ENCODE measurements at places on chromosomes 2 and 18. TPM values are rescaled to one million over a fixed set of nuclear protein-coding genes. Genes with fewer than 3 reads are reported as not detected.

KCNIP3 gene
- total RNA-seq, result 3.8 TPM

DNA sequence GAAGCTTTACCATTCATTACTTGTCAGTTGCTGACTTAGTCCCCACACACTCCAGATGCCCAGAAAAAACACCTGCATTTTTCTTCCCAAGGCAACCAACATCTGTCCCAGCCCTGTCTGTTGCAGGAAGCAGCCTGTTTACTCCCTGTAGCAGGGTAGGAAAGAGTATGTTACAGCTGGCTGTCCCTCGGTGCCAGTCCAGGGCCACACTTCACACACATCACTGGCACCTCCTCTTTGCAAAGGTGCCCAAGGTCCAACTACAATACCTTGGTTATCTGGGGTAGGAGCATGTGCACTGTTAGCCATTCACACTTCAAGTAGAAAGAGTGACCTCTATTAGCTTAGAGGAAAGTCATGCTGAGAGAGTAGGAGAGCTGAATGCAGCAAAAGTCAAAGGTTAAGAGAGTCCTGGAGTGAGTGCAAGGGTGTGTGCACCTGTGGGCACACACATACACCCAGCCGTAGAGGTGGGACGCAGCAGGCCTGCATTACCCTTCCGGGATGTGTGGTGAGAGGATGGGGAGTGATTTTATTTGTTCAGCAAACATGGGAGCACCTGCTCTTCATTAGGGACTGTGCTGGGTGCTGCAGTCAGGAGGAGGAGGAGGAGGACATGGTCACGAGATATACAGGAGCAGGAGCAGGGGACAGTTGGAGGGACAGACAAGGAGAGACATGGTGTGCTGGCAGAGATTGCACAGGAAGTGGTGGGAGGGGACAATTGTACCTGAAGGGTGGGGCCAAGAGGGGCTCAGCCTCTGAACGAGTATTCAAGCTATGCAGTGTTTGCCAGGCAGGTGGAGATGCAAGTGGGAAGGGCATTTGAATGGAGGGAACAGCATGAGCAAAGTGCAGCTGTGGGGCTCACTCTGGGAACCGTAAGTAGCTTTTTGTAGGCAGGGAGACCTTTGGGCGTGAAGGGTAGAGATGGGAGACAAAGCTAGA lies 69.8 kb downstream of the TSN start:
- no peak for DNase-seq

DNA sequence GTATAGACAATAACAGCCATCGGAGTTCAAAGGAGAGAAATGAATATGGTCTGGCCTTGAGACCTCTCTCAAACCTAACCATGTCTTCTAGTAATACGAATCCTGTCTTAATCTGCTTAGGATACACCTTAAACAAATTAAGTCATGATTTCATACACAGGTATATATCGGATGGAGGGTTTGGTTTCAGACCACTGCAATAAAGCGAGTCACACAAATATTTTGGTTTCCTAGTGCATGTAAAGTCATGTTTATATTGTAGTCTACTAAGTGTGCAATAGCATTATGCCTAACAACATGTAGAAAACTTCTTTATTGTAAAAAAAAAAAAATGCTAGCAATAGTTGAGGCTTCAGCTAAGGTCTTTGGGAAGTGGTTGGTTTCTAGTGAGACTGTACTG lies 73.8 kb downstream of the EML6 start:
- no peak for DNase-seq

- DNase-seq, result no peak
Measured at GRCh38 chr2:122236152-122236874, 480.9 kb downstream of the TSN start.

DNA sequence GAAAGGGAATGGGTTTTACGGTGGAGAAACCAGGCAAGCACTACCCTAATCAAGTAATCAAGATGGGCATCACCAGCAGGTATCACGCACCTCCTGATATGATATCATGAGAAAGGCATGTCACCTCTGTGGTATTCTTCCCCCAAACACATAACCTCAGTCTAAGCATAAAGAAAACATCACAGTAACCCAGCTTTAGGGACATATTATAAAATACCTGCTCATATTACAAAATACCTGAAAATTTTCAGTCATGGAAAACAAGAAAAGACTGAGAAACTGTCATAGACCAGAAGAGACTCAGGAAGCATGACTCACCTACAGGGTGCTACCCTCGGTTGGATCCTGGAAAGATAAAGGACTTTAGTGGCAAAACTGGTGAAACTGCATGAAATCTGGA lies 30.5 kb downstream of the GCKR start:
- no peak for DNase-seq

- DNase-seq, result no peak
Measured at GRCh38 chr18:8339210-8339609, 270.0 kb upstream of the RAB12 start.

GRCh38 chr2:100247256-100248043 lies 74.9 kb downstream of the LONRF2 start:
- DNase-seq, result no peak

CASP8 gene
- 25.2 TPM for total RNA-seq

GRCh38 chr2:74051504-74051903 lies 66.8 kb downstream of the TET3 start:
- no peak for DNase-seq

GRCh38 chr2:54597153-54597848 lies 126.2 kb upstream of the EML6 start:
- no peak for DNase-seq

DNA sequence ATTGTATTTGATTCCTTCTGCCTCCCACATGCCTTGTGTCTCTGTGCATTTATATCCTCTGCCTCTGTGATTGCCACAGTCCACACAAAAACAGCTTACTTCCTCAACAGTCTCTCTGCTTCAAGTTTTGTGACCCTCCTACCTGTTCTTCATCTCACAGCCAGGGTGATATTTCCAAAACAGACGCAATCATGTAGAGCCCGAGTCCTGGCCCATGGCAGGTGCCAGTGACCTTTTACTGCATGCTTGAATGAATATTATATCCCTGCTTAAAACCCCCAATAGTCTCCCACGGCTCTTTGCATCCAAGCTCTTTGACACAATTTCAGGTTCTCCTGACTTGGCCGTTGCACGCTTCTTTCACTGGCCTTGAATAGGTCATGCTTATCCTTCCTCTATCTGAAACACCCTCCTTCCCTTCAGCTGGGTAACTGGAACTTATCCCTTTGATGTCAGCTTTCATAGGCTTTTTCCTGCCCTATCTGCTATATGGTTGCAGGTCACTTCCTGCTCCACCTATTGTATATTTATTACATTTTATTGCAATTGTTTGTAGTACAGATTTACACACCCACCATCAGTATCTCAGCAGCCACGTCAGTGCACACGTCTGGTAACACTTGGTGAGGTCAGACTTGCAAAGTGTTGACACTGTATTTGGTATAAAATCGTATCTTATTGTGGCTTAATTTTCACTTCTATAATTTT lies 29.7 kb upstream of the IL1B start:
- no peak for DNase-seq

CD8B gene
- 0.67 TPM for total RNA-seq

AGAP1 gene
- 26.5 TPM for total RNA-seq

GRCh38 chr2:40751981-40752380 lies 300.1 kb upstream of the SLC8A1 start:
- DNase-seq, result no peak

GRCh38 chr2:104845552-104845931 lies 8.4 kb upstream of the POU3F3 start:
- DNase-seq, result no peak

FBLN7 gene
- 5.3 TPM for total RNA-seq

DNA sequence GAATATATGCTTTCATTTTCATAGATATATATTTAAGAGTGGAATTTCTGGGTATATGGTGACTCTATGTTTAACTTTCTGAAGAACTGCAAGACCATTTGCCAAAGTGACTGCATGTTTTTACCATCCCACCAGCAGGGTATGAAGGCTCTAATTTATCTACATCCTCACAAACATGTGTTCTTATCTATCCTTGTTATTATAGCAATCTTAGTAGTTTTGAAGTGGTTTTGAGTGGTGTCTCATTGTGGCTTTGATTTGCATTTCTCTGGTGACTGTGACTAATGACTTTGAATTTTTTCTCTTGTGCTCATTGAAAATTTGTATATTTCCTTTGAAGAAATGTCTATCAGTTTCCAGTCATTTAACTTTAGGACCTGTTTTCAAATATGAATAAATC lies 310.2 kb upstream of the NRP2 start:
- no peak for DNase-seq

ABCG8 gene
- not detected for total RNA-seq

DNA sequence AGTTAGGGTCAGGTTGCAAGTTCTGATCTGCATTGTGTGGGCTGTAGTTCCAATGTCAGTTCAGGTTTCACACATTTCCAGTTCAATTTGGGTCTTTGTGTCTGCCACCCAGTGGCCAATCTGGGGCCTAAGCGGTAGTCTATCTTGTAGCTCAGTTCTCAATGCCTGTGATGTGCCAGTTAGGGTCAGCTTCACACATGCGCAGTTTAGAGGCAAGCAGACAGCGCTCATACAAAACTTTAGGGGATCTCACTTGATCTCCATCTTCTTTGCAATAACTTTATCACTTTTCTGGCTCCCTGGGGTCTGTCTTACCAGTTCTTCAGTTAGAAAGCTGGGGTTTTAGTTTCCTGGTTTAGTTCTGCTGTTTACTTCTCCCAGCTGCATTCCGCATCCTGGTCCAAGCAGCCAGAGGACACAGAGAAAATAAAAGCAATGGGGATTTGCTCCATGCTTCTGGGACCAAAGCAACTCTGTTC lies 11.0 kb upstream of the ZNF24 start:
- no peak for DNase-seq

GRCh38 chr2:204749319-204749718 lies 204.0 kb downstream of the PARD3B start:
- DNase-seq, result no peak

- no peak for DNase-seq
Measured at GRCh38 chr18:36724591-36725001, 104.2 kb downstream of the TPGS2 start.

- DNase-seq, result no peak
Measured at GRCh38 chr2:10884574-10884975, 27.2 kb upstream of the KCNF1 start.

GRCh38 chr18:5961097-5961827 lies 65.9 kb upstream of the TMEM200C start:
- no peak for DNase-seq

ANO7 gene
- total RNA-seq, result 1.7 TPM

- peak; percentile 65 for DNase-seq
Measured at GRCh38 chr2:42906557-42907411, 114.4 kb upstream of the HAAO start.

ICA1L gene
- 5.3 TPM for total RNA-seq

DNA sequence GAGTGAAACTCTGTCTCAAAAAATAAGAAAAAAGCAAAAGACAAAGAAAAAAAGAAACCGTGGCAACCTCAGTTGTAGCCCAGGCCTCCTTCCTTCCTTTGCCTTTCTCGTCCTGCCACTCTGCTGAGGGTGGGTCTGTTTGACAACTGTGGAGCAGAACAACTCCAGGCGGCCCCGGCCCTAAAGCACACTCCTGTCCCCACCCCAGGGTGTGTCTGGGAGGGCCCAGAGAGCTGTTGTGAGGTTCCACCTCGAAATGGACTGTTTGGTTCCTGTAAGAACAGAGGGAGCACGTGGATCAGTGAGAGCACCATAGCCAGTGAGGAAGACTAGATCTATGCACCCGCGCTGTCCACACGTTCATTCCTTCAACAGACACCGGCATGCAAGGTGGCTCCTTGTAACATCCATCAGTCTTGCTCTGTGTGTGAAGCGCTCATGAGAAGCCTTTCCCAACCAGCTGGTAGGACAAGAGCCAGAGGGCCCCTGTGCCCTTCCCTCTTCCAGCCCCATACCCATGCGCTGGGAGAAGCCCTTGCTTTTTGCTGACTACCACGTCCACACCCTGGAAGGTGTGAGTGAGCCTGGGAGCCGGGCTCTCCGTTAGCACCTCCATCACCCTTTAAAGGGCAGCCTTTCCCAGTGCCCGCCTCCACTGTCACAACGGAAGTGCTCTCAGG lies 61.6 kb downstream of the SOWAHC start:
- no peak for DNase-seq

GRCh38 chr2:167681234-167682015 lies 566.0 kb downstream of the STK39 start:
- DNase-seq, result no peak

- no peak for DNase-seq
Measured at GRCh38 chr2:235384624-235385023, 109.2 kb upstream of the AGAP1 start.

DNA sequence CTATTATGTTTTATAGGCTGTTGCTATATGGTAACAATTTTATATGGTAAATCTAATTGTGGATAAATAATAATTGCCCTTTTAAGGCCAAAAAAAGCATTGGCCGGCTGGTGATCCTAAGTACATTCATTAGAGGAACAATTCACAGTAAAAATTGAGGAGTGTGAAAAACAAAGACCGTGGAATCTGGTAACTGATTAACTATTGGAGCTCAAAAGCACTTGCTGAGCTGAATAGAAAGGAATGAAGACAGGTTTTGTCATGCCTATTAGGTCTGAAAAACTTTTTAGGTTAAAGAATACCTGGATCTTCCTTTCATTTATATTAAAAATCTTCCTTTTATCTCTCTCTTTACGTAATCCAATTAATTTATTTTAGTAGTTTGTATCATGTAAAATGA lies 18.5 kb upstream of the RBBP8 start:
- no peak for DNase-seq

DNA sequence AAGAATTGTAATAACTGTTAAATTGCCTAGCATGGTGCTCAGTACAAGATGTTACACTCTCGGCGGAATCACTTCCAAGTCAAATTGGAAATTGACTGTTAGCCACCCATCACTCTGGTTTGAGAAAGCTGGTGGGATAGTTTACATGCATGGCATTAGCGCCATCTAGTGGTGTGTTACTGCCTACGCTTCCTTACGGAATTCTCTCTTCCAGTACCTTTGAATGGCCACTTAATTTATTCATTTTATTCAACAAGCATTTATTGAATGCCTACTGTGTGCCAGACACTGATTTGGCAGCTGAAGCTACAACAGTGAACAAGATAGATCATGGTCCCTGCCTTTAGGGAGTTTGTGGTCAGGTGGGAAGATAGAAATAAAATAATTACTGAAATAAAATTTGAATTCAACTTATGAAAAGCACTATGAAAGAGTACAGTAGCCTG lies 171.2 kb downstream of the TMEM247 start:
- DNase-seq, result no peak

DNA sequence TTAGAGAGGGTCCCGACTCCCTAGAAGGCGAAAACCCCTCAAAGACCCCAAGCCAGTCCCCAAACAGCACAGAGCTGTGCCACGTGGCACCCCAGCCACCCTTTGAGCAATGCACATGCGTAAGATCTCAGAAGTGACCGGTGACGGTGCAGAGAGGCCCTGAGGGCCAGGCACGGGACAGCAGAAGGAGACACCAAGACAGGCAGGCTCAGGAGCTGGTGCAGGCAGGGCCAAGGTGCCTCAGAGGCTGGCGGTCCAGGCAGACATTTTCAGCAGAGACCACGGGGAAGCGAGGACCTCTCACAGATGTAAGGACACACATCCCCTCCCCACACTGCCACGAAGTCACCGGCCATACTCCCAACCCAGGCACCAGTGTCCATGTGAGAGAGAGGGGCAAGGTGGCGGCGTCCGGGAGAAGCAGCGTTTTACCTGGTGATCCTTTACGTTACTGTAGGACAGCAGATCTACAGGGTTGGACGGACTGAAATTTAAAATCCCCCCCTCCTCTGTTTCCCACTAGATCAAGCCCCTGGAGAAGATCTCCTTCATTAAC lies 2.0 kb upstream of the RAB17 start:
- no peak for DNase-seq

ASB18 gene
- not detected for total RNA-seq

GRCh38 chr2:217244815-217245214 lies 385.0 kb upstream of the TNP1 start:
- no peak for DNase-seq

- no peak for DNase-seq
Measured at GRCh38 chr2:104448661-104449440, 405.1 kb upstream of the POU3F3 start.
